ENCODE measurements at places on chromosomes 16 and 17.

- DNase-seq: no peak
Observed at GRCh38 chr17:33864758-33865229, 390.3 kb upstream of the CCL2 start.

DNA sequence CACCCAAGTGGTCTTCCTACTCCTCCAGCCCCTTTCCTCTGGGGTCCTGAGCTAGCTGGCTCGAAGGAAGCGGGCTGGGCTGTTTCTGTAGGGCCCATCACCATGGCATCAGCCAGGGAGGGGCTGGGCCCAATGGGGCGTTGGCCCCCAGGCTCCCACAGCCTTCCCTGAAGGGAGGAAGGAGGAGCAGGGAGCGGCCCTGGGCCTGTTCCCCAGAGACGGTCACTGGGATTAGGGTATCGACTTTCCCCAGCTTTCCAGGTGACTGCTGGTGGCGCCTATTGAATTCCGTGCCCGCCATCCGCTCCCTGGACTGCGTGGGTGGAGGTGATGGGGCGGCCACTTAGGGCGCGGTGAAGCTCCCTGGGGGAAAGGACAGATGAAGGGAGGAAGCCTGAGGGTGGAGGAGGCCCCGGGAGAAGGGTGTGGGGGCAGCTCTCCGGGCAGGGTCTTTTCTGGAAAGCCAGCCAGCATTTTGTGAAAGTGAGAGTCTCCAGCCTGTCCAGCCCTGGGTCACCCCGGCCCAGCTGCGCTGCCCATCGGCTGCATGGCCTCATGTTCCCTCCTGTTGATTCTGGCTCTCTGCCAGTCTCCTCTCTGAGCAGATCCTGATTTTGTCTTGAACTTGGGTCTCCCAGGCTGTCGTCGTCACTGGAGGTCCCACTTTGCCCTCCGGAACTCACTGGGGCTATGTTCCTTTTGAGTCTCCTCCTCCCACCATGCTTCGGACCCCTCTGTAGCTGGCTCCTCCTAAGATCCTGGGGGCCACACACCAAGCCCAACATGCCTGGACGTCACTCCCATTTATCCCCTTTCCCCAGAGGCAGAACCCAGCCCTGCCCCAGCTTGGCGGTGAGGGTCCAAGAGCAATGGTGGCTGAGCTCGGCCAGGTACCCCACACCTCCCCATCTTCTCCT lies 9.8 kb downstream of the NHERF1 start:
- no peak for DNase-seq

GRCh38 chr16:52078716-52079655 lies 468.0 kb downstream of the TOX3 start:
- DNase-seq: no peak

DNA sequence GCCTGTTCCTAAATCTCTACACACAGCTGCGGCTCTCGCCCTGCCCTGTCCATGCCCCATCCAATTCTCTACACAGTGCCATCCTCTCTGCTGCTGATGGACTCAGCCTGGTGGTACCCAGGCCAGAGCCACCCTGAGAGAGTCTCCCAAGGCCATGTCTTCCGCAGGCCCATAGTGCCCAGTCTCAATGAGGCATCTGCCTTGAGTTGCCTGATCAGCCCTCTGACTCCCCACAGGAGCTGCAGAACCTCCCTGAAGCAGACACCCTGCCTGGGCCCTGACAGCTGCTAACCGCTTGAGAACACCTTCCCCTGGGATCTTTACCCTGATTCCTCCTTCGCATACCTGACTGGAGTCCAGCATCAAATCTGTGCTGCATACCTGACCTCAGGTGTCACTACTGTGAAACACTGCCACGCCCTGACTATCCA lies 13.3 kb downstream of the TSPOAP1 start:
- DNase-seq: no peak

DNA sequence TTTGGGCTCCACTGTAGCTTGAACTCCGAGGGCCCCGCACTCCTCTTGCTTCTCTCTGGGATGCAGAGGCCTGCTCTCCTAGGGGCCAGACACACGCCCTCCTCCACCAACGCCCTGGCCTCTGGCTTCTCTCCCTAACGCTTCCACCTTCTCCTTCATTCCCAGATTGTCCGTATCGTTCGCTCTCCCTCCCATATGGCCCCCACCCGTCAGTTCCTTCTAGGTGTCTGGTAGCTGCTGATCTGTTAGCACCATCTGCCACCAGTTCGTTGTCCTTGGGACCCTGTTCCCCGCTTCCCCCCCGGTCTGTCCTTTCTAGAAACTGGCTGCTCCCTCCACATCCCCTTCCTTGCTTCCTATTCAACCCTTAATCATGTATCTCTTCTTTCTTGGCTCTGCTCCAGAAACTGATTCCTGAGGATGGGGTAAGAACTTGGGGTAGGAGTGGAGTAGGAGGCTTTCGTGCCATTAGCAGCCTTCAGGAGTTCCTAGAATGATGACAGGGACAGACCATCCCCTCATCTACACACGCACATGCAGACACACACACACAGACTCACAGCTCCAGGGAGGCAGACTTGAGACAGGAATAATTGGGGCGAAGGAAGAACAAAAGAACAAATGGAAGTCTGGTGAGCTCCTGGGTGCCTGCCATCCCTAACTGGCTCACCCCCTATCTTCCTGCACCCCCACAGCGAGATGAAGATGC lies 4.3 kb downstream of the ATP1B2 start:
- DNase-seq: no peak

DNA sequence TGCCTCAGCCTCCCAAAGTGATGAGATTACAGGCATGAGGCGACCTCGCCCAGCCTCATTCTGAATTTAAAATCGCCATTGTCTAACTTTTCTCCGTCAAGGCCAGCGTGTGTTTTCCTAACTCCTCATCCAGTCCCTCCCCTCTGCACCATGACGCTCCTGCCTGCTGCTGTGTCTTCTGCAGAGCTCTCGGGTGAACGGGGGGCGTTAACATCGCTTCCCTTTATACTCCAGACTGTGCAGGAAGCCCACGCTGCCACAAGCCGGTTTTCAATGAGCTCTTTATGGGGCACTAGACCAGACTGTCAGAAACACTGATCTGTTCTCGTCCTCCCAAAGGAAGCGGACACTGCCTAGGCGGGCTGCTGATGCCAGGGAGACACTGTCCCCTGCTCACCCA lies 13.2 kb downstream of the AANAT start:
- DNase-seq: no peak

DNA sequence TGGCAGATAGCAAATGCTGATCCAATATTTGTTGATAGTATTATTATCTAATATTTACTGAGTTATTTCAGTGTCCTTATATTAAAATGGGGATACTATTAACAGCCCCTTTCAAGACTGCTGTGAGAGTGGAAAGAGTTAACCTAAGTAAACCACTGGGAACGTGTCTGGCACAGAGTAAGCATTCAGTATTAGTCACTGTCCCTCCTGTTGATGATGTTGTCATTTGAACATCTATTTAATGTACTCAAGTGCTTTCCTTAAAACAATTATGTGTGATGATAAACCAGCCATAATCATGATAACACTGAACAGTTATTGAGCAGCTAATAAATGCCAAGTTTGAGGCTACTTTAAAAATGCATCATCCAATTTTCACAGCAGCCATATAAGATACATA lies 135.7 kb upstream of the XYLT1 start:
- no peak for DNase-seq

- no peak for DNase-seq
Observed at GRCh38 chr16:71537643-71538042, 11.4 kb downstream of the CHST4 start.

DNA sequence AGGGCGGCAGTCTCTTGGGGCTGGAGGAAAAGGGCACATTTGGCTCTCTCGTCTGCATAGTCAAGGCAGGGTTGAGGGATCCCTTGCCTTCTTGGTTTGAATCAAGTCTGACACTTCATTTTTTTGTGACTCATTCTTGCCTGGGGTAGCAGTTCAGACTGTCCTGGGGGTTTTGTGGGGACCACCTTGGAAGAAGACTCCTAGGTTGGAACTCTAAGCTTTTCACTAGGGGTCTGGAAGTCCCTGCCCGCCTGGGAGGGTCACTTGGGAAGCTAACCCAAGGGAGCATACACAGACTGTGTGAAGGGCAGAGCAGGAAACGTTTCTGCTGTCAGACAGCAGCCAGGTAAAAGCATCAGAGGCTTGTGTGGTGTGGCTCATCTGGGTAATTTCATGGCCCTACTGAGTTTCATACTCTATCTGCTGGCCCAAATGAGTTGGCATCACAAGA lies 11.3 kb downstream of the YPEL2 start:
- no peak for DNase-seq

DNA sequence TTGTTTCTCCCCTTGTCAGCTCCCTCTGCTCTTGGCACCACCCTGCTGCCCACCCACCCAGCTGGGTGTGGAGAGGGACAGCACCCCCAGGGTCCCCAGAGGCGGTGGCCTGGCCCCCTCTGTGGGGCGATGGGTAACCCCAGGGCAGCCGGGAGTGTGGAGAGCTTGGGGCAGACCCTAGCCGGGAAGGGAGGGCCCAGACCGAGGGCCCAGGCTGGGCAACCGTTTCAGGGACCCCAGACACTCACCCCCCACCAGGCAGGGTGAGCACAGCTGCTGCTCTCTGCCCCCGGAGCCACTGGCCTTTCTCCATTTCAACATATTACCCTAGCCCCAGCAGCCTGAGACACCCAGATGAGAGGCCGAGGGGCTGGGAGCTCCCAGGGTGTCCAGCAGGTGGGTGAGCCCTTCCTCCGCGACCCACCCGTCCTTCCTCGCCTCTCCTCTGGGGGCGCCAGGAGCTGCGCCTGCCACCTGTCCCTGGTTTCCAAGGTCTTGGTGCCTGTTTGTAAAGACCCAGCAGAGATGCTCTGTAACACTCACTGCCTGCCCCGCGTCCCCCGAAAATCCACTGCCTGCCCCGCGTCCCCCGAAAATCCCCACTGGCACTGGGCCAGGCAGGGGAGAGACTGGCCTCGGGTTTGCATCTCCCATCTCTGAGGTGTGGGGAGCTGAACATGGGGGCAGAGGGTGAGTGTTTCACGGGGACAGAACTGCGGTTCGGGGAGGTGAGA lies 45.4 kb downstream of the BAHCC1 start:
- DNase-seq: no peak

GRCh38 chr16:86019446-86020047 lies 120.6 kb downstream of the IRF8 start:
- DNase-seq: no peak

DNA sequence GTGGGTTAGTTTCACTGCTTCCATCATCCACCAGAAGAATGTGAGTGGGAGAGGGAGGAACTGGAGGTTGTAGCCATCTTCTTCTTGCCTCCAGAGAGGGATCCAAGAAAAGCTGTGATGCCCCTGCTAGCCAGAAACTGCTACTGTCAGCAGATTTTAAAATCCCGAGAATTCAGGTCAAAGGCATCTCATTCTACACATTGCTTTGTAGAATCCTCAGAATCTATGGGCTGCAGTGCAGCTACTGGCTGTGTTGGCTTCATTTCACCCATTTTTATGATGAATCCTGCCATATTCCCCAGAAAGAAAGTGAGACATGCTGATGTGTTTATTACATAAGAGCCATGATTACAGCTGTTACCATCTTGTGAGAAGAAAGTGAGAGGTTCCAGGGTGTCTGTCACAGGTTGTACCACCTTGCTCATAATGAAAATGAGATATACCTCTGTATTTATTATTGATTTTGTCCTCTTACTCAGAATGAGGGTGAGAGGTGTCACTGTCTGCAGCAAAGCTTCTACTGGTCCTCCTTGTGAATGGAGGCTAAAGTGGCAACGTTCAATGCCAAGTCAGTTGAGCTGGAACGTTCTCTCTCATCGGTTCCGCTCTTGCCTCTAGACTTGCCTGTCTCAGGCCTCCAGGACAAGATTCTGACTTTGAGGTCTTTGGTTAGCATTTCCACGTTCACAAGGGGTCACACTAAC lies 50.1 kb upstream of the MYH10 start:
- no peak for DNase-seq

DNA sequence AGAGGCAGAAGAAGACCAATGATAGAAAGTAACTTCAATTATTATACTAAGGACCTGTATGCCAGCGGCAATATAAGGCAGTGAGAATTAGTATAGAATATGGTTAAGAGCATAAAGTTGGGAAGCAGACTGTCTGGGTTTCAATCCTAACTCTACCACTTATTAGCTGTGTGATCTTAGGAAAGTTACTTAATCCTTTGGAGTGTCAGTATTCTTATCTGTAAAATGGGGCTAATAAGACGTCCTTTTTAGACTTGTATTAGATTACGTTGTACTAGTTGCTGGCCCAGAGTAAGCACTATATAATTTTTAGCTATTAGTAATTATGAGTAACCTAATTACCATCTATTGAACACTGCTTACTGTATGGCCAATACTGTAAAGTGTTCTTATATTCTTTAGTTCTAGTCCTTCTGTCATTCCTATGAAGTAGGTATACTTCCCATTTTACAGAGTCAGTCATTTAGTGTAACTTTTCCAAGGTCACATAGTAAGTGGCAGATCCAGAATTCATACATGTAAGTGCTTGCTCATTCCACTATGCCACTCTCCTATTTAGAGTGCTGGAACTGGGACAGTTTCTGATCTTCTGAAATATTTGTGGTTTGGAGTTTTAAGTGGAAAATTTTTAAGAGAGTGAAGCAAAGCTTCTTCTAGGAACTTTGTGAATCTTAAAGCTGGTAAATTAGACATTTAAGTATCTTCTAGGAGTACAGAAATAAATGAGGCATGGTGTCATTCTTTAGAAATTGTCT lies 22.5 kb downstream of the HEATR9 start:
- no peak for DNase-seq

- no peak for DNase-seq
Observed at GRCh38 chr16:51175081-51175480, 24.0 kb upstream of the SALL1 start.

DNA sequence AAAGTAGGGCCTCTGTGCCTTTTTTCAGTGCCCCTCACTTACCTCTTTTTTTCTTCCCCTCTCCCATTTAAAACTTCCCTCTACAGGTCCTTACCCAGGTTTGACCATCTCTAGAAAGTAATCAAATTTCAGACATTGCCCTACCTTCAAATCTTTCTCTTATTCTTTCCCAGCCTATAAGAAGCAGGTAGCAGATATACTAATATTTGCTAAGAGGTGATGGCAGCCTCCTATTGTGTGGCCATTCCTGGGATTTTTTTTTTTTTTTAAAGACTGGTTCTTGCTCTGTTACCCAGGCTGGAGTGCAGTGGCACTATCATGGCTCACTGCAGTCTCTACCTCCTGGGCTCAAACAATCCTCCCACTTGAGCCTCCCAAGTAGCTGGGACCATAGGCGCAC lies 111.1 kb upstream of the HAS3 start:
- DNase-seq: no peak

GRCh38 chr17:1985686-1986085 lies 39.4 kb downstream of the RTN4RL1 start:
- no peak for DNase-seq

- DNase-seq: no peak
Observed at GRCh38 chr17:13544765-13545164, 57.0 kb downstream of the HS3ST3A1 start.

- no peak for DNase-seq
Observed at GRCh38 chr16:53693320-53693719, 10.3 kb downstream of the RPGRIP1L start.

- no peak for DNase-seq
Observed at GRCh38 chr17:4082136-4082924, 60.5 kb downstream of the ZZEF1 start.

Data from activated T-cell treated with anti-CD3 and anti-CD28 coated beads for 4 hours (primary cell).